ENCODE measurements at places on chromosomes 6 and 20. TPM values are rescaled to one million over a fixed set of nuclear protein-coding genes. Genes with fewer than 3 reads are reported as not detected.

HEY2 gene
- 0.80 TPM for total RNA-seq

MCCD1 gene
- 0.47 TPM for total RNA-seq

ADGRB3 gene
- 2.2 TPM for total RNA-seq

SLC17A1 gene
- 3.2 TPM for total RNA-seq

RIPOR2 gene
- total RNA-seq: 17.6 TPM

SLC18B1 gene
- total RNA-seq: 28.8 TPM

DNA sequence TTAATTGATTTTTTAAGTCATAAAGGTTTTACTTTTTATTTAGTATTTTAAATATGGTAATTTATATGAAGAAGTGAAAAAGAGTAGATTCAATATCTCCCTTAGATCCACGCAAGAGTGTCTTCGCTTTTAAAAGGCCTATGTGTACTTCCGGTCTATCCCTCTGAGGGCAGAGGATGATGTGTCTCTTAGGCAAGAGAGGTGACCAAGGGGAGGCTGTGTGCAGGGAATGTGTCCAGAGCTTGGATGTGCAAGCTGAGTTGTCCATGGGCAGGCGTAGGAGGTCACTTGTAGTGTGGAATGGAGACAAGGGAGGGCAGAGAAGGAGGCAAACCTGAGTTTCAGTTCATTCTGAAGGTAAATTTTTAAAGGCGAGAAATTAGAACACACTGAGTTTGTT is 113.9 kb downstream of the CRYBG1 start:
- no peaks in the 10 kb centered on the region for H3K27me3 ChIP-seq
- no peak overlapping the region for H3K4me3 ChIP-seq
- H3K27ac ChIP-seq: no peak overlapping the region
- no peaks in the 10 kb centered on the region for H3K36me3 ChIP-seq

DNA sequence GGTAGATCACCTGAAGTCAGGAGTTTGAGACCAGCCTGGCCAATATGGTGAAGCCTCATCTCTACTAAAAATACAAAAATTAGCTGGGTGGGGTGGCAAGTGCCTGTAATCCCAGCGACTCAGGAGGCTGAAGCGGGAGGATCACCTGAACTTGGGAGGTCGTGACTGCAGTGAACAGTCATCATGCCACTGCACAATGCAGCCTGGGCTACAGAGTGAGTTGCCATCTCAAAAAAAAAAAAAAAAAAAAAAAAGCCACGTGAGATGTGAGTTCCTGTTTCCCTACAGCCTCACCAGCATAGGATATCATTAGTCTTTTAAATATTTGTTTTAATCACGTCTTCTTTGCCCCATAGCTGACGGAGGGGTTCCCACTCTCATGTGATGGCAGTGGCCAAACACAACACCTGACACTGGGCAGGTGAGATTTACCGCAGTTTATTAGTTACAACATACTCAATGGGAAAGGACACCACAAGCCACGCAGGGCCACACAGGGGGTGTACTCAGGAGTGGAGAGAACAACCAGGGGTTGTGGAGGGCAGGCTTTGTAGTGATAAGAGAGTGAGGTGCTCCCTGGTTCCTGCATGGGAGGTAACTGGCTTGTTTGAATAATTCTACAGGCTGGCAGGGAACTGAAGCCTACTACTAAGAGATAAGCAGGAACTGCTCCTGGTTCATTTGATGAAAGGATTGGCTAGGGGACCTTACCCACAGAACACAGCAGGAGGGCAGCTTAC is 4.6 kb upstream of the LZTS3 start:
- H3K36me3 ChIP-seq: no peaks in the 10 kb centered on the region
- no peak overlapping the region for H3K27ac ChIP-seq
- DNase-seq: no peak
- H3K27me3 ChIP-seq: no peaks in the 10 kb centered on the region

GRCh38 chr6:23522792-23523547 is 603.0 kb upstream of the NRSN1 start:
- H3K4me1 ChIP-seq: no peaks in the 10 kb centered on the region
- H3K27me3 ChIP-seq: no peaks in the 10 kb centered on the region
- no peak for DNase-seq
- no peak overlapping the region for H3K4me3 ChIP-seq
- no peak overlapping the region for H3K27ac ChIP-seq

GRCh38 chr6:136703331-136703865 is 88.9 kb downstream of the MAP3K5 start:
- no peaks in the 10 kb centered on the region for H3K36me3 ChIP-seq
- no peak for DNase-seq
- no peaks in the 10 kb centered on the region for H3K27me3 ChIP-seq
- H3K4me3 ChIP-seq: no peak overlapping the region

DNA sequence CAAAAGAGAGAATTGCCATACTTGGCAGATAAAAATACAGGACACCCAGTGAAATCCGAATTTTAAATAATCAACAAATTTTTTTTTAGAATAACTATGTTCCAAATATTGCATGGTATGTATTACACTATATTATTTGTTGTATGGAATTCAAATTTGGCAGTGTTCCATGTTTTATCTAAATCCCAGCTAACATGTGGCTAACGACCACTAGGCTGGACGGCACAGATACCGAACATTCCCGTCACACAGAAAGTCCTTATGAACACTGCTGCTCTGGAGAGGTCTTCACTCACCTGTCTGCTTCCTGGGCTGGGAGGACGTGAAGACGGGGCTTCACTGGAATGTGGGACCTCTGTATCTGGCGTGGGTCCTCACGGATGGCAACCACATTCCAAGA is 32.8 kb downstream of the SNX5 start:
- peaks cover 47% of the 10 kb centered on the region for H3K4me1 ChIP-seq
- DNase-seq: no peak
- no peaks in the 10 kb centered on the region for H3K36me3 ChIP-seq

- peaks cover 9% of the 10 kb centered on the region for H3K4me1 ChIP-seq
- DNase-seq: peak; percentile 34
- no peak overlapping the region for H3K4me3 ChIP-seq
- H3K27me3 ChIP-seq: no peaks in the 10 kb centered on the region
Measured at GRCh38 chr6:89139509-89140346, 6.1 kb upstream of the PM20D2 start.

GRCh38 chr20:19540392-19540791 is 217.7 kb upstream of the RIN2 start:
- no peaks in the 10 kb centered on the region for H3K27me3 ChIP-seq
- H3K27ac ChIP-seq: no peak overlapping the region
- no peak overlapping the region for H3K4me3 ChIP-seq
- no peaks in the 10 kb centered on the region for H3K4me1 ChIP-seq

DNA sequence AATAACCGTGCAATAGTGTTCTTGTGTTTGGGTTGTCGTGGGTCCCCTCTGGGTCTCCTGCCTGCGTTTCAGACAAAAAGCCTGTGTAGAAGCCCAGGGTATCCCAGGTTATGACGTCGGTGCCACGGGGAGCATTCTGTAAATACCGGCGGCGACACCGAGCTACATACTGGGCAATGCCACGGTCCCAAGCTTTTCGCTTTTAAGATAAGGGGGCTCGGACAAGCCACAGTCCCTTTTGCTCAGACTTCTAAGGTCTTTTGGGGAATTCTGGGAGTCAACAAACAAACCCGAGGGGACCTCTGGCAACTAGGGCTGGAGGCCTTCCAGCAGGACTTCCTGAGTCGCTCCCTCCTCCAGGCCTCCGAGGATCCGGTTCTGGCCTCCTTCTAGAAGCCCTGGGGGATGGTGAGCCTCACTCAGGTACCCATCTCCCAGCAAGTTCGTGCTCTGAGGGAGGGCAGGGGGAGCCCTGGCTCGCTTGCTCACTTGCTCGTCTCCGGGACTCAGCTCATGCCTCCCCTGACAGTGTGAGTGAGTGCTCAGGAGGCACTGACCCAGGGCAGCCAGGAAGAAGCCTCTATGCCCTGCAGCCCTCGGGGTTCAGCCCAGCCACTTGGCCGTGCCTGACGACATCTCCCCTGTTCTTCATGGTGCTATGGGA is 62.4 kb upstream of the MRPS10 start:
- peaks cover 53% of the 10 kb centered on the region for H3K4me1 ChIP-seq
- H3K4me3 ChIP-seq: no peak overlapping the region
- no peaks in the 10 kb centered on the region for H3K36me3 ChIP-seq
- no peak for DNase-seq
- H3K27me3 ChIP-seq: no peaks in the 10 kb centered on the region

DNA sequence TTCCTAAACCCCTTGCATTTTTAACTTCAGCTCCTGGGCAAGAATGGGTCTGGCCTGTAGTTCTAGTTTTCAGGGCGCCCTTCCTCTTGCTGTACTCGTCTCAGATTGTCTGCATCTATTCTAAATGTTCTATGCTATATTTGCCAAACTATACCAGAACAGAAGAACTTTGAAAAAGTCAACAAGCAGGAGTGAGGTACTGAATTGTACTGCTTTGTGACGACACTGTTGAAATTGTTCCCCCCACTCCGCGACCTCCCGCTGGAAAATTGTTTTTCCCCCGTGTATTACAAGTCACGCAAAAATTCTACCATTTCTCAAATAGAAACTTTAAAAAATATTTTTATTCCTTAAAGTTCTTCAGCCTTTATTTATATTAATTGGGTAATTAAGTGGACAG is 73.9 kb downstream of the CBFA2T2 start:
- H3K27ac ChIP-seq: no peak overlapping the region
- no peaks in the 10 kb centered on the region for H3K27me3 ChIP-seq
- no peak for DNase-seq
- peaks cover 19% of the 10 kb centered on the region for H3K4me1 ChIP-seq

DNA sequence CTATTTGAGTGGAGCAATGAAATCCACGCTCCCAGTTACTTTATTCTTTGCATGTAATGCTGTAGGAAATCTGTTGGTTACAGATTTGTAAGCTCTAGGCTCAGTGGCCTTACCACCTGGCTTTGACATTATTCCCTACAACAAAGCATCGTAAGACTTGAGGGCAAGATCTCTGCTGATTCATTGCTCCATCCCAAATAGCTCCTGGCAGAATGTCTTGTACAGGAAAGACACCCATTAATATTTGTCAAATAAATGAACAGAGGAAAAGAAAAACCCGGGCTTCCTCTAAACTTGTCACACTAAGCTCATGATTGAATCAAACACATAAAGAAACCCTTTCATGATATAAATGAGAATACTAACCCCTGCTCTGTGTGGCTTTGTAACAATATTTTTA is 357.5 kb upstream of the RNF217 start:
- H3K4me1 ChIP-seq: no peaks in the 10 kb centered on the region
- H3K36me3 ChIP-seq: no peaks in the 10 kb centered on the region
- H3K27me3 ChIP-seq: no peaks in the 10 kb centered on the region
- DNase-seq: no peak
- H3K27ac ChIP-seq: no peak overlapping the region

GRCh38 chr20:23142162-23143050 is 56.3 kb upstream of the CD93 start:
- no peak for DNase-seq
- no peaks in the 10 kb centered on the region for H3K4me1 ChIP-seq
- no peak overlapping the region for H3K4me3 ChIP-seq
- H3K27me3 ChIP-seq: no peaks in the 10 kb centered on the region
- H3K36me3 ChIP-seq: no peaks in the 10 kb centered on the region

DNA sequence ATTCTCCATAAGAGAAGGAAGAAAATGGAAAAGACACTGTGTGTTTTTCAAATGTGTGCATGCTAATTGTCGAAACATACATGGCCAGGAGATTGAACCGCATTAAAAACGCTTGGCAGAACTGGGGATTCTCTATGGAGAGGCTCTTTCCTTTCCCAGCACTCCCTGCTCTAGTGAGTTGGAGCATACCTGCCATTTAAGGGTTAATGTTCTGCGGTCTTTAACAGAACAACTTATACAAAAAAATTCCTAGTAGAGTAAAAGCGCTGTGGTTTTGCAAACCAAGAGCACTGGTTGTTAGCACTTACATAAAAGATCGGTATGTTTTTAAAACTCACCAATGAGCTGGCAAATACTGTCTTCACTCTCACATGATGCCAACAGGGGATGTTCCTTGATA is 1.5 kb downstream of the TAGAP start:
- H3K4me1 ChIP-seq: peaks cover 13% of the 10 kb centered on the region
- no peaks in the 10 kb centered on the region for H3K36me3 ChIP-seq
- no peak overlapping the region for H3K27ac ChIP-seq
- no peaks in the 10 kb centered on the region for H3K27me3 ChIP-seq
- DNase-seq: no peak
